ENCODE measurements at places on chromosomes 13 and 19. TPM values are rescaled to one million over a fixed set of nuclear protein-coding genes. Genes with fewer than 3 reads are reported as not detected.

The FAM124A gene
- 0.21 TPM for total RNA-seq

The TPTE2 gene
- total RNA-seq: not detected

The IGFL2 gene
- not detected for total RNA-seq

The GRIN2D gene
- 0.29 TPM for total RNA-seq

Data from activated naive CD8-positive, alpha-beta T cell treated with anti-CD3 and anti-CD28 coated beads for 36 hours (primary cell).